ENCODE measurements at places on chromosomes 5 and 9.

GRCh38 chr9:123640792-123641222, 284.8 kb downstream of the CRB2 start:
- DNase-seq = no peak

GRCh38 chr9:125743682-125744428, 3.3 kb upstream of the PBX3 start:
- no peak for DNase-seq

- DNase-seq = no peak
Observed at GRCh38 chr9:72995131-72996024, 42.5 kb upstream of the ALDH1A1 start.

- DNase-seq = no peak
Observed at GRCh38 chr9:120916588-120916987, 10.0 kb downstream of the TRAF1 start.

- no peak for DNase-seq
Observed at GRCh38 chr5:82664732-82665131, 386.6 kb upstream of the RPS23 start.

DNA sequence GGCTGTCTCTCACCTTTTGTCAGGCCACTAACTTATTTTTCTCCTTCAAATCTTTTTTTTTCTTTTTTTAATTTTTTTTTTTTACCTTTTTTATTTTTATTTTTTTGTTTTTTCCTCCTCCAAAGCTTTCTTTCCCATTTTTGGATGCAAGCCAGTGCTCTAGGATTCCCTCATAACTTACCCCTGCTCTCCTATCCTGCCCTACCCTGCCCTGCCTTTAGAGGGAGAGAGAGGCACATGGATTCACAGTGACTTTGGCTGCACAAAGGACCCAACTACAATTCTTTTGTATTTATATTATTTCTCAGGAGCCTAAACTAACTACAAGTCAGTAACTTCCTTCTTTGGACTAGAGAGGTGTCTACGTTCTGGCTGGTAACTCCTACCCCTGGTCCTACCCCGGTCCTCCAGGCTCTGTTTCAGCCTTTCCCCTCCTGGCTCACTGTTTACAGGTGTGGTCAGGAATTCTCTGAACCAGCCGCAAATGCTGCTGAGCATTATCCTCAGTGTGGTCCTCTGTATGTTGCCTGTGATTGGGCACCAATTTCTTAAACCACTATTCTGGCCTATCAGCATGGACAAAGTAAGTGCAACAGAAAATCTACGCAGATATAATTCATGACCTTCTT, 8.4 kb upstream of the RUSC2 start:
- no peak for DNase-seq

All from stimulated activated CD4-positive, alpha-beta T cell treated with anti-CD3 and anti-CD28 coated beads, Interleukin-1b, Interleukin-23, amount 100 ng/mL, for 24 hours (primary cell).